Kidney (tissue), 22 donors: ENCODE measurements at places on chromosomes 7 and 10. TPM values are rescaled to one million over a fixed set of nuclear protein-coding genes. Genes with fewer than 3 reads are reported as not detected.

DNA sequence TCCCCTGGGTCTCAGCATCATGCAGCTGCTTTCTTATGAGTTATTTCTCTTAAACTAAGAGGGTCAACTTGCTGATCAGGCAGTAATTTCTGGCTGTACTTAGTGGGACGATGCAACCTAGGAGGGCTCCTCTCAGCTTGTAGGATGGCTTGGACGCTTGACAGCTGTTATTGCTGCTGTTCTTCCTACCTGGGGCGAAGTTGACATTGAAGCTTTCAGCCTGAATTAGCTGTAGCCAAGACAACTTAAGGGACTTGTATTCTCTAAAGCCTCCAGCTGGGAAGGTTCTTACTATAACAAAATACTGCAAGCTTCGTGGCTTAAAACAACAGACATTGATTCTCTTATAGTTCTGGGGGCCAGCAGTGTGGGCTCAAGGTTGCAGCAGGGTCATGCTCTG lies 224.9 kb downstream of the ACTR3B start:
- no peak for DNase-seq

- no peak for DNase-seq
Observed at GRCh38 chr10:69883310-69884023, 81.8 kb downstream of the COL13A1 start.

- no peak for DNase-seq
Observed at GRCh38 chr10:7474388-7474787, 63.6 kb upstream of the SFMBT2 start.

Gene XRCC2
- total RNA-seq = 0.44 TPM

DNA sequence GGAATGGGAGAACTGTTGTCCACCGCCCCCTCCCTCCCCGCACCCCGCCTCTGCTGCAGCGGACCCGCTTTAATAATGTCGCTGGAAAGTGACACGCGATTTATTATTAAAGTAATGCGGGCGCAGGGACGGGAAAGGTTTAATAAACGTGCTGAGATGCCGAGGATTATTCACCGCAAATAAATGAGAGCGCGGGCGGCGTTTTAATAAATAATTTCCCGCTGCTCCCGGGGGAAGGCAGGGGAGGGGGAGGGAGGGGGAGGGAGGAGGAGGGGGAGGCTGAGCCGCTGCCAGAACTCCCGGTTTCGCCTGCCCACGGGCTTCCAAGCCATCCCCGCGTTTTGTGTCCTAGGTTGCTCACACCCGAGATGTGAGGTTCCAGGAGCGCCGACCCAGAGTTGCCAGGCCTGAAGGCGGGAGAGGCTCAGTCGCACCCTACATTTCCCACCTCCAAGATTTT lies 5.1 kb downstream of the KAZALD1 start:
- no peak for DNase-seq
